ENCODE measurements at places on chromosomes 12 and 14. TPM values are rescaled to one million over a fixed set of nuclear protein-coding genes. Genes with fewer than 3 reads are reported as not detected.

Gene TPPP2
- total RNA-seq: not detected

Gene DPY19L2
- 2.1 TPM for total RNA-seq

Gene CATSPERB
- total RNA-seq: not detected

Gene KLRB1
- not detected for total RNA-seq

Gene RTL1
- total RNA-seq: 0.26 TPM

Gene SYCP3
- not detected for total RNA-seq

Gene KRT77
- not detected for total RNA-seq

Gene TAS2R30
- not detected for total RNA-seq

Gene P2RX2
- total RNA-seq: not detected

Gene SMOC1
- 19.6 TPM for total RNA-seq

Gene JDP2
- total RNA-seq: 32.7 TPM

Gene OR6C2
- not detected for total RNA-seq

Gene STAT6
- total RNA-seq: 54.2 TPM

Gene RNASE1
- total RNA-seq: 0.18 TPM

Gene TROAP
- 87.2 TPM for total RNA-seq

Gene CFAP54
- total RNA-seq: 1.2 TPM
